NCI-H1092 (cell line): ENCODE measurements at places on chromosomes 7 and 10.

DNA sequence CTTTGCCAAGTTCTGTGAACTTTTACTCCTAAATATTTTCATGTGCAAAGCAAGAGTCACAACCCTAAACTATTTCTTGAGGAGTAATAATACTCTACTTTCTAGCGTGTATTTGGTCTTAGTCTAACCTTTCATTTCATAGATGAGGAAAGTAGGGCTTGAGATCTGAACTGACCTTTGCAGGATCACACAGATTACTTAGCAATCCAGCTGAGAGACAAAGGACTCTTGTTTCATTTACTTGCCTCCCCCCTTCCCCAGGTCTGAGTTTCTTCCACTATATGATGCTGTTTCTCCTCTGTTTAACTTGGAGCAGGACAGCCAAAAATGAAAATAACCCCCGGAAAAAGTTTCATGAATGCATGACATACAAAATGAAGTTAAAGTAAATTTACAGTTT is 75.3 kb upstream of the PTN start:
- no peak for DNase-seq

GRCh38 chr7:118111347-118111746 is 72.6 kb upstream of the LSM8 start:
- DNase-seq, result no peak

DNA sequence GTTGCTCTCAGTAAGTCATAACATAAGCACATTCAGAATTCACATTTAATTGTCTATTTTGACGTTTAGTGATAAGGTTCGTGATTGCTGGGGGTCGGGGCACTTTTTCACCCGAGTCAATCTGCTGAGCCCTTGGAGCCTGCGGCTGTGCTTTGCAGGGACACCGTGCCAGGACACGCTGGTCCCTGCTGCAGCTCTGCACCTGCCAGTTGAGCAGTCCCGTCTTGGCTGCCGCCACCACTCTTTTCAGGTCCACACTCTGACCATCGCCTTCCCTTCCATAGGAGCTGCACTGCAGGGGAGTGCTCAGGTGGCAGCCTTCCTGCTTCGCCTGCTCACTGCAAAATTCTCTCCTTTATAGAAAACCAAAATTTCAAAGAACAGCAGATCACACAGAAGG is 36.4 kb downstream of the CUL1 start:
- no peak for DNase-seq

DNA sequence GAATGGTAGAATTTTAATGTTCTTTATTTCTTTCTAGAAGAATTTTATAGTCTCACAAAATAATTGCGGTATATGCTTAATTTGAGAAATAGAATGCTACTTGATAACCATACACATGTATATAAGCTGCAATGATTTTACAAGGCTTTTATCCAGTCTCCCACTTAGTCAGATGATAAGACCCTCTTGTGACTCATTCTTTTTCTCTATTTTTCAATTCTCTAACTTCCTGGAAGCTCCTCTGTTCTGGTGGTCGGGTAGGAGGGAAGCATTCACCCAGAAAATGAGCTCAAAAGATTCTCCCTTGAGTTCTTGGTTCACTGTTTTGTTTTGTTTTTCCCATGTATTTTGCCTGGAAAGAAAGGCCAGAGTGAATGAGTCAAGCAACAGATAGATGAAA is 546.6 kb downstream of the INHBA start:
- no peak for DNase-seq

GRCh38 chr7:71354716-71355115 is 222.8 kb downstream of the GALNT17 start:
- DNase-seq, result no peak

- no peak for DNase-seq
Observed at GRCh38 chr7:17234398-17235031, 63.9 kb upstream of the AHR start.

- DNase-seq, result no peak
Observed at GRCh38 chr10:43392748-43393147, 16.2 kb downstream of the HNRNPF start.

GRCh38 chr7:86158111-86158510 is 485.6 kb upstream of the GRM3 start:
- no peak for DNase-seq
